Adrenal gland (tissue), 19 donors: ENCODE measurements at places on chromosomes 2 and 18. TPM values are rescaled to one million over a fixed set of nuclear protein-coding genes. Genes with fewer than 3 reads are reported as not detected.

GRCh38 chr2:177547122-177547521, 154.5 kb downstream of the AGPS start:
- H3K4me3 ChIP-seq = no peak overlapping the region
- no peak for DNase-seq
- peaks cover 4% of the 10 kb centered on the region for H3K4me1 ChIP-seq
- no peaks in the 10 kb centered on the region for H3K36me3 ChIP-seq
- H3K27ac ChIP-seq = no peak overlapping the region
- H3K27me3 ChIP-seq = no peaks in the 10 kb centered on the region

DNA sequence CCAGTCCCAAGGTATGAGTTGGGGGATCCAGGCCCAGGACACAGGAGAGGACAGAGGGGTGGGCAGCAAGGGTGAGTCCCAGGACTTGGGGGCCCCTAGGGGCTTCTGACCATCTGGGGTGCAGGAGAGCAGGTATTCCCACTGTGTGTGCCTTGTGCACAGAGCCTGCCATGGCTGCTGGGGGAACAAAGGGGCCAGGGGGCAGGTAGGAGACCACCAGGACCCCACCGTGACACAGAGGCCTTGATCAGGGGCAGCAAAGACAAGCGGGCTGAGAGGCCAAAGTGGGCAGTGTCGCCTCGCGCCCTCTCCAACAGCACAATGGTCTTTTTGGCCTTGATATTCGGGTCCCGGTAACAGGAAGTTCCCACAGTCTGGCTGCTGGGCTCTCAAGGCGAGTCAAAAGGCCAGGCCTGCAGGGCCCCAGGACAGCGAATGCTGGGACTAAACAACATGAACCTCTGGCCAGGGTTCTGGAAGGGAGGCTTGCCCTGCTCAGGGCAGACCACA, 12.3 kb upstream of the GPR17 start:
- no peak overlapping the region for H3K4me3 ChIP-seq
- peaks cover 4% of the 10 kb centered on the region for H3K4me1 ChIP-seq
- no peak for DNase-seq
- no peaks in the 10 kb centered on the region for H3K36me3 ChIP-seq
- H3K27me3 ChIP-seq = no peaks in the 10 kb centered on the region

DNA sequence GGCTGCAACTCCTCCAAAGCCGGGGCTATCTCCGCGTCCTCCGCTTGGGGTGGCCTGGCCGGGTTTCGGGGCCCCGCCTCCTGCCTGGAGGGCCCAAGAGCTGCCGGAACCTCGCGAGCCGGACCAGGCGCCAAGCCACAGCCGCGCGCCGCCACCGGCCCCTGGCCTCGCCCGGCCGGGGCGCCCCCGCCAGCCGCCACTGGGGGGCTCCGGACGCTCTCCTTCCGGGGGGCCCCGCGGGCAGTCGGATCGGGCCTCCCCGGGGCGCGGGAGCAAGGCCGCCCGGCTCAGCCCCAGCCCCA, 17.4 kb upstream of the HAAO start:
- no peaks in the 10 kb centered on the region for H3K36me3 ChIP-seq
- peak; percentile 90 for DNase-seq
- H3K27me3 ChIP-seq = no peaks in the 10 kb centered on the region
- H3K4me1 ChIP-seq = peaks cover 10% of the 10 kb centered on the region
- H3K27ac ChIP-seq = peak overlapping the region; percentile 100
- H3K4me3 ChIP-seq = peak overlapping the region; percentile 78

The EPB41L5 gene
- 18.6 TPM for total RNA-seq

The DARS1 gene
- 51.7 TPM for total RNA-seq

The AQP12A gene
- not detected for total RNA-seq

DNA sequence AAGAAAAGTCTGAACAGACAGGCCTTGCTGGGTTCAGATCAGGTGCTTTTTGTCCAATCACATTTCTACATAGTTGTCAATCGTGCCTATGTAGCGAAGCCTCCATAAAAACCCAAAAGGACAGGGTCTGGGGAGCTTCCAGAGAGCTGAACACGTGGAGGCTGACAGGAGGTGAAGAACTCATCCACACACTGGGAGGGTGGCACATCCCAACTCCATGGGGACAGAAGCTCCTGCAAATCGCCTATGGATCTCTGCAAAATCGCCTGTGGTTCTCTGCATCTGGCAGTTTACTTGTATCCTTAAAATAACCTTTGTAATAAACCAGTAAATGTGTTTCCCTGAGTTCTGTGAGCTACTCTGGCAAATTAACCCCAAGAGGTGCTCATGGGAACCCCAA, 12.4 kb downstream of the ALPK2 start:
- H3K36me3 ChIP-seq = no peaks in the 10 kb centered on the region
- no peak overlapping the region for H3K4me3 ChIP-seq
- H3K4me1 ChIP-seq = no peaks in the 10 kb centered on the region
- no peaks in the 10 kb centered on the region for H3K27me3 ChIP-seq
- no peak overlapping the region for H3K27ac ChIP-seq

DNA sequence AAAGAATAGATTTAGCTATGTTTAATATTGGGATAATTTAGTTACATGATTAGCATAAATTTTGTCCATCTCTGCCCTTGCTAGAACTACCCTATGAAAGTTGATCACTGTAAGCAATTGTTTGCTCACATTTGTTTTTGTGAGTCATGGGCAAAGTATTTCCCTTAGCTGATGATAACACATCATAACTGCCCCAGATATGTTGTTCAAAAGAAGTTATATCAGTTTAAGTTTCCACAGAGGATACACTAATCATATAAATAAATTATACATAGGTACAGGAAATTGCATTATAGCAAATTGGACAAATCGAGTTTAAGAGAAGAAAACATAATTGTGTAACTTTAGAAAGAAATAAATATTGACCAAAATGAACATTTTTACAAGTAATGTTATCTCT, 223.2 kb upstream of the PIK3C3 start:
- no peaks in the 10 kb centered on the region for H3K36me3 ChIP-seq
- DNase-seq = no peak
- no peaks in the 10 kb centered on the region for H3K4me1 ChIP-seq
- no peak overlapping the region for H3K4me3 ChIP-seq
- H3K27me3 ChIP-seq = no peaks in the 10 kb centered on the region
- no peak overlapping the region for H3K27ac ChIP-seq

DNA sequence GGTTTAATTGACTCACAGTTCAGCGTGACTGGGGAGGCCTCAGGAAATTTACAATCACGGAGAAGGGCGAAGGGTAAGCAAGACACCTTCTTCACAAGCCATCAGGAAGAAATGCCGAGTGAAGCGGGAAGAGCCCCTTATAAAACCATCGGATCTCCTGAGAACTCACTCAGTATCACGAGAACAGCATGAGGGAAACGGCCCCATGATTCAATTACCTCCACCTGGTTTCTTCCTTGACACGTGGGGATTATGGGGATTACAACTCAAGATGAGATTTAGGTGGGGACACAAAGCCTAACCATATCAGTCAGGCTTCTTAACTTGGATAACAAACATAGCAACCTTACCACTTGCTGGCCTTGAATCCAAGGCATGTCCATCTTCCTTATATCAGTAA, 289.0 kb upstream of the STON1 start:
- no peaks in the 10 kb centered on the region for H3K27me3 ChIP-seq
- DNase-seq = no peak
- no peaks in the 10 kb centered on the region for H3K4me1 ChIP-seq
- no peak overlapping the region for H3K27ac ChIP-seq
- H3K4me3 ChIP-seq = no peak overlapping the region

The AGBL5 gene
- 33.2 TPM for total RNA-seq

GRCh38 chr2:65583061-65583460, 150.7 kb upstream of the SPRED2 start:
- H3K4me3 ChIP-seq = no peak overlapping the region
- H3K36me3 ChIP-seq = no peaks in the 10 kb centered on the region
- H3K4me1 ChIP-seq = no peaks in the 10 kb centered on the region
- no peak overlapping the region for H3K27ac ChIP-seq
- no peaks in the 10 kb centered on the region for H3K27me3 ChIP-seq

The TACR1 gene
- total RNA-seq = 0.35 TPM

DNA sequence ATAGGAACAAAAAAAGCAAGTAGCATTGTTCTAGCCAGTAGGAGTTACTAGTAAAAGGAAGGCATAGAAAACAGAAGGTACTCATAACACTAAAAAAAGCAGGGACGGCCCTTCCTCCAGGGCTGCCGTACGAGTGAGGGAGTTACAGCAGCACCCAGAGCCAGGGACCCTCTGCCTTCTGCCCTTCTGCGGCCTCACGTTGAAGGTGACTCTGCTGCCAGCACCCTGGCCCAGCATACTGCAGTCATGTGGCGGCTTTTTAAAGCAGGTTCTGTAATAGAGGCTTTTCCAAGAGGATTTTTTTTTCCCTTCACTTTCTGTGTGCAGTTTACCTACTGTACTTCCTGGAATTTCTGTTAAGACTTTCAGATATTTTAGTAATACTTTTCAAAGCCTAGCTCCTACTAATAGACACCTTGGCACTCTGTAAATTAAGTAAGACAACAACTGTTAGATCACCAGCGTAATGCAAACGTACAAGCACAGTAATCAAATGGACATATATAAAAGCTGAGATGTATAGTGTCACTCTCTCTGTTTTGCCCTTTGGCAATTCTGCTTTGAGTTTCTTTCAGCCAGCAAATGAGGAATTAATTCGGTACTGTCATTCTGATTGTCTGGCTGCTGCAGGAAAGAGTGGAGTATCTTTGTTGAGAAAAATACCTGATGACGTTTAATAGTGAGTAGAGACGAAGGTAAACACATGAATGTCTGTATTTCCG, 161.5 kb downstream of the PTGR3 start:
- H3K36me3 ChIP-seq = no peaks in the 10 kb centered on the region
- H3K27me3 ChIP-seq = no peaks in the 10 kb centered on the region
- no peak overlapping the region for H3K27ac ChIP-seq
- no peak overlapping the region for H3K4me3 ChIP-seq
- no peak for DNase-seq

- DNase-seq = no peak
- no peaks in the 10 kb centered on the region for H3K4me1 ChIP-seq
- H3K27me3 ChIP-seq = no peaks in the 10 kb centered on the region
- no peak overlapping the region for H3K27ac ChIP-seq
Measured at GRCh38 chr2:8612734-8613179, 69.1 kb upstream of the ID2 start.

The KLF11 gene
- total RNA-seq = 26.9 TPM

- no peak overlapping the region for H3K4me3 ChIP-seq
- DNase-seq = no peak
- no peaks in the 10 kb centered on the region for H3K4me1 ChIP-seq
- H3K36me3 ChIP-seq = no peaks in the 10 kb centered on the region
Measured at GRCh38 chr2:182360663-182361260, 66.1 kb downstream of the PDE1A start.

DNA sequence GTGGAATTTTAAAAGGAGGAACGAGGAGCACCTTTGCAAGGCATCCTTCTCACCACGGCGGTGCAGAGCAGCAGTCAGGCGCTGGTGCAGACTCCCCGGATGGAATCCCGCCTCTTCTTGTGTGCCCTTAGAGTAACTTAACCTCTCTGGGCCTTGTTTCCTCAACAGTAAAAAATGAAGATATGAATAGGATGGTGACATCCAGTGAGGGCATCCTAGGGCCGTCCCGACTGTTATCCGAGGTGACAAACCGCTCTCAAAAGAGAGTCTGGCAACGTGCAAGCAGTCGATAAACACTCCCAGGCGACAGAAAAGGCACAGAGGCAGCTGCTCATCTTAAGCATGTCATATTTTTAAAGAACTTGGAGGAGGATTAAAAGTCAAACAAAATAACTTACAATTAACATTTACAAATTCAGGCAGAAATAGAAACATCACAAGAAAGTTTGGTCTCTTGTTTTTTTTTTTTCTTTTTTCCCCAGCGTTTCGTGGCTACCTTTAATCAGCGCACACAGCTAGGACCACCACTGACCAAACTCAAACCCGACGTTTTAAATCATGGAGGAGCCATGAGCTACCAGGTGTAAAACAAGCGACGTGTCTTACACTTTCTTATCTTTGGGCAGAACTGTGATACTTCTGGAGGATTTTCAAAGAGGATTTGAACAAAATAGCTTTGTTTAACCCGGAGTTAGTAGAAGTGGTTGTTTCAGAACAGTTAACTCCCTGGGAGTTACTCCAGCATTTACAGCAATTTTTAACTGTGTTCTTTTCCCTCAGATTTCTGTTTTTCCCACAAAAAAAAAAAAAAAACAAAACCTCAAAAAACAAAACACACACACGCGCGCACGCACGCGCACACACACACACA, 2.1 kb downstream of the MBP start:
- no peak for DNase-seq
- H3K27ac ChIP-seq = peak overlapping the region; percentile 91
- no peaks in the 10 kb centered on the region for H3K36me3 ChIP-seq
- H3K4me3 ChIP-seq = no peak overlapping the region

The CD8B2 gene
- total RNA-seq = not detected

GRCh38 chr18:3409811-3410210, 40.2 kb upstream of the TGIF1 start:
- no peak overlapping the region for H3K27ac ChIP-seq
- DNase-seq = no peak

The PAX8 gene
- 1.7 TPM for total RNA-seq

- peak; percentile 67 for DNase-seq
- no peaks in the 10 kb centered on the region for H3K4me1 ChIP-seq
- H3K4me3 ChIP-seq = no peak within 1 kb of the TSS
- H3K27ac ChIP-seq = peak within 1 kb of the TSS; percentile 16
Measured at GRCh38 chr2:218381916-218382366, at the start of gene SLC11A1. TSS of gene SLC11A1 (plus strand) at chr2:218382273. CDS start at chr2:218382369, 96 bp downstream.

GRCh38 chr18:56995579-56996188, 151.2 kb upstream of the BOD1L2 start:
- H3K4me1 ChIP-seq = no peaks in the 10 kb centered on the region
- H3K36me3 ChIP-seq = no peaks in the 10 kb centered on the region
- H3K27ac ChIP-seq = no peak overlapping the region
- no peaks in the 10 kb centered on the region for H3K27me3 ChIP-seq

DNA sequence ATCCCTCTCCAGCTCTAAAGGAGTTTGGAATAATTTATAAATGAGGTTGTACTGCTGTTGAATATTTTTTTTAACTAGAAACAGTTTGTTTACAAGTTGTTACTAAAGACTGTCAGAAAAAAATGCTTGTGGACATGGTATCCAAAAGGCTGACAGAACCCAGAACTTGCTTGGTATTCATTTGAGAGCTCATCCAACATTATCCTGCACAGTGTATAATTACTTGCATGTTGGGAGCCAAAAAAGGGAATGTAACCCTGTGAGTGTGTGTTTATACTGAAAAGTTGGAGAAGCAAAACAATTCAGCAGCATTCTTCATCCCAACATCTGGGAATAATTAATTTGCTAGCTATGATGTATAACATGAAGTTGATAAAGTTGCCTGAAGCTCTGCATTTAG, 42.1 kb upstream of the EHBP1 start:
- no peak for DNase-seq
- H3K4me3 ChIP-seq = no peak overlapping the region
- H3K27me3 ChIP-seq = no peaks in the 10 kb centered on the region

The TRIM43 gene
- total RNA-seq = not detected

GRCh38 chr2:133791191-133791590, 222.9 kb upstream of the NCKAP5 start:
- no peak for DNase-seq
- no peak overlapping the region for H3K27ac ChIP-seq
- no peaks in the 10 kb centered on the region for H3K27me3 ChIP-seq
- no peak overlapping the region for H3K4me3 ChIP-seq

DNA sequence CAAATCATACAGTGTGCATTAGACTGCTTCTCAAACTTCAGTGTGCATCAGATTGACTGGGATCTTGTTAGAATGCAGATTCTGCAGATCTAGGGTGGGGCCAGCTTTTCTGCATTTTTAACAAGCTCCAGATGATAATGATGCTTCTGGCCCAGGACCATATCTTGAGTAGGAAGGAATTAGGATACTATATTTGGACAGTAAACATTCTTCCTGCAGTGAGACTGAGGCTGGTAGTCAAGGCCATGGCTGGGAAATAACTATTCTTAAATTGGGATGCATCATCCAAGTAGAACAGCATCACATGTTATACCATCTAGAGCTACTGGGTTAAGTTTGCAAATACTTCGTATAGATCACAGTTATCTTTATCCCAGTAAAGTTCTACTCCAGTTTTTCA, 28.4 kb upstream of the ARMC9 start:
- H3K4me3 ChIP-seq = no peak overlapping the region
- H3K27ac ChIP-seq = no peak overlapping the region
- no peak for DNase-seq
